ENCODE measurements at places on chromosomes 7 and 10. TPM values are rescaled to one million over a fixed set of nuclear protein-coding genes. Genes with fewer than 3 reads are reported as not detected.

GRCh38 chr10:63429281-63429680 is 36.5 kb downstream of the JMJD1C start:
- no peak for DNase-seq

DNA sequence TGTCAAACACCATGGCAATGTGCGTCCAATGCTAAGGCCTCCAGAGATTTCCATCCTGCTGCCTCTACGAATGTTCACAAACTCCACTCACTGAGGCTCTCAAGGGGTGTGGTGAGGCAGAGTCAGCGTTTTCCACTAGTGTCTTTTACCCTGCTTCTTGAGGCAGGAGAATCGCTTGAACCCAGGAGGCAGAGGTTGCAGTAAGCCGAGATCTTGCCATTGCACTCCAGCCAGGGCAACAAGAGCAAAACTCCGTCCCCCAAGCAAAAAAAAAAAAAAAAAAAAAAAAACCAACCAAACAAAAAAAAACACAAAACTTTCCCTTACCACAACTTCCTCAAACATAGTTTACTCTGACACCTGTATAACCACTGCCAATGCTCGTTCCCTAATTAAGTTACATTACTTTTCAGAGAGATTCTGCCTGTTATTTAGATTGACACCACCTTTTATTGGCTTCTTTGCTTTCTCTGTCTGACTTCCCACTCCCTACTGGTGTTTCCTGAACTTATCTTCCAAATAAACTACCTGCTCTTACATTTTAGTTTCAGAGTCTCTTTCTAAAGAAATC is 102.1 kb upstream of the ZNF746 start:
- no peak for DNase-seq

GRCh38 chr7:66076462-66077329 is 1.1 kb downstream of the ASL start:
- no peak for DNase-seq

GRCh38 chr7:140060788-140061606 is 1.8 kb downstream of the PARP12 start:
- DNase-seq, result no peak

The OPN1SW gene
- not detected for total RNA-seq

GRCh38 chr7:157910446-157910845 is 573.6 kb downstream of the DNAJB6 start:
- DNase-seq, result no peak

DNA sequence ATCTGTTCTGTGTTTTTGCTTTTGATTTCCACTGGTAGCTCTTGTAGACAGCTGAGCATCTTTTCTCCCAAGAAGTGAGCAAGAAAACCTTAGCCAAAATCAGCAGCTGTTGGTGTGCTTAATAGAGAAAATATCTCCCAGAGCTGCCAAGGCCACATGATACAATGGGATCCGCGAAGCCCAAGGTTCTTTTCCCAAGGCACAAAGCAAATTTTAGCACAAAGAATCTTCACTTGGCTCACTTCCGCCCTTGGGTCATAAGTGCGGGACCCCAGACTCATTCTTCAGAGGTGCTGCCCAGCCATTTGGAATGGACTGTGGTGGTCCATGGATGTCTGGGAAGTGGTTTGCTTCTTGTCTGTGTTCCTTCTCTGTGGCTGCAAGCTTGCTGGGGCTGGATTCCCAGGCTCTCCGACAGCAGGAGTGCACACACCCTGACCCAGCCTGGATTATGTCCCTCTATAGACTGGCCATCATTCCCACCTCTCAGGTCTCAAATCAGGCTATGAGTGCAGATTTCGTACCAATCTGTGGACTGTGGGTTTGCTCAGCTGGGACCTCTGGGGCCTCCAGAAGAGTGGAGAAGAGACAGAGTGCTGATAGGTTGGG is 93.0 kb upstream of the TMEM72 start:
- no peak for DNase-seq

DNA sequence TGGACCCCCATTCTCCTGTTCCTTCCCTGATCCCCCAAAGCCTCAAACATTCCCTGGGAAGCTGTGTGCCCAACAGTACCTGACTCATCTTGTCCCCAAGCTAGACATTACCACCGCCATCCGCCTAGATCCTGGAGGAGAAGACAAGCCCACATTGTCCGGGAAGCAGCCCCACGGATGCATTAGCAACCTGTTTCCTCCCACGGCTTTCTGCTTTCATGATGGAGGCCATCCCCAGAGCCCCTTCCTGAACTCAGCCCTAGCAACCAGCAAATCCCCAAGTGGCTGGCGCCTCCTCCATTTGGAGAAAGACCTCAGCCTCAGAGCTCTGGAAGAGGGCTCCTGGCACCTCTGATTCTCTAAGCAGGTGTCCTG is 2.3 kb upstream of the SLC29A3 start:
- no peak for DNase-seq

DNA sequence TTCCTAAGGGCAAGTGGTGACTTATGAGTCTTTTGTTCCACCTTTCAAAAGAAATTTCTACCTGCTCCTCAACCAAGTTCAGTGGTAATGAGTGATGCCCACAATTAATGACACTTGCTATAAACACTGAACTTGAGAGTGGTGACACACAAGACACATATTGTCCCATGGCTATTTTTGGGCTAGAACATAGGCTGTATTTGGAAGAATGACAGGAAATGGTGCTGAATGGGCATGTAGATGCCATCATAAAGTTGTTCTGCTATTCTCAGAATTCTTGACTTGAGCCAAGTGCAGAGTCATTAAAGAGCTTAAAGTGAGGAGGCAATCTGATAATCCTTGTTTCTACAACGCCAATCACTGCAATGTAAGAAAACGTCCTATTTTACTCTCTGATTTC is 313.3 kb downstream of the AGMO start:
- DNase-seq, result no peak

GRCh38 chr10:4459531-4459930 is 366.5 kb upstream of the AKR1E2 start:
- no peak for DNase-seq

The LDB3 gene
- 0.03 TPM for total RNA-seq

DNA sequence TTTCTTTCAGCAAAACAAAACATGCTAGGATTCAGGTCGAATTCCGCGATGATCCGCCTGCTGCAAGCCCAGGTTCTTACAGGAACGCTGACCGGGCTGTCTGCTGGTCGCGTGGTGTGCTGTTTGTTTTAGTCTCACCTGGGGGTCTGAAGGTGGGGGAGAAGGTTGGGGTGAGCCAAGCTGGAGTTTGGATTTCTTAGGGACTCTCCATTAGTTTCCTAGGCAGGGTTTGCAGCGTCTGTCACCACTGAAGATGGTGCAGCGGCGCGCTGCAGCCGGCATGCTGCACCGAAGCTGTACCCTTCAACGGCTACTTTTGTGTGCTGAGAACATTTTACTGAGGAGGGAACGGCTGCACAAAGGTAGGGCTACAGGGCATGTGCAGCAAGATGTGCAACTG is 48.7 kb downstream of the GCC1 start:
- DNase-seq, result no peak

- DNase-seq, result peak; percentile 88
Observed at GRCh38 chr10:22825841-22826240, 102.0 kb upstream of the ARMC3 start.

The RAMP3 gene
- not detected for total RNA-seq

GRCh38 chr7:24763303-24763901 is 6.1 kb upstream of the GSDME start:
- no peak for DNase-seq

- no peak for DNase-seq
Observed at GRCh38 chr10:25036381-25036780, 20.0 kb downstream of the THNSL1 start.

DNA sequence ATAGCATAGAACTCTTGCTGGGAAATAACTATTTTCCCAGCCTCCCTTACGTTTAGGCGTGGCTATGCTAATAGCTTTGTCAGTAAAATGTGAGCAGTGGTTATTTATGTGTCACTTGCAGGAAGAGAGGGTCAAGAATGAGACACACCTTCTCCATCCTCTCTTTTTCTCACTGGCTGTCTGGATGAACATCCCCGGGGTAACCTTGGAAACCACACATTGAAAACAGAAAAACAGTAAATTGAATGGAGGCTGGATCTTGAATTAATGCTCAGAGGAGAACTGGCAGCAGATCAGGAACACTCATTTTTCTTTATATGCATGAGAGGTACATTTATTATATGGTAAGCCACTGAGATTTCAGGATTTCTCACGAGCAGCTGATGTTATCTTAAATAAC is 127.6 kb downstream of the DNAJB9 start:
- no peak for DNase-seq

The LHFPL3 gene
- total RNA-seq, result not detected

- DNase-seq, result peak; percentile 64
Observed at GRCh38 chr10:91901784-91902677, 7.3 kb downstream of the FGFBP3 start.

The ELFN1 gene
- not detected for total RNA-seq

DNA sequence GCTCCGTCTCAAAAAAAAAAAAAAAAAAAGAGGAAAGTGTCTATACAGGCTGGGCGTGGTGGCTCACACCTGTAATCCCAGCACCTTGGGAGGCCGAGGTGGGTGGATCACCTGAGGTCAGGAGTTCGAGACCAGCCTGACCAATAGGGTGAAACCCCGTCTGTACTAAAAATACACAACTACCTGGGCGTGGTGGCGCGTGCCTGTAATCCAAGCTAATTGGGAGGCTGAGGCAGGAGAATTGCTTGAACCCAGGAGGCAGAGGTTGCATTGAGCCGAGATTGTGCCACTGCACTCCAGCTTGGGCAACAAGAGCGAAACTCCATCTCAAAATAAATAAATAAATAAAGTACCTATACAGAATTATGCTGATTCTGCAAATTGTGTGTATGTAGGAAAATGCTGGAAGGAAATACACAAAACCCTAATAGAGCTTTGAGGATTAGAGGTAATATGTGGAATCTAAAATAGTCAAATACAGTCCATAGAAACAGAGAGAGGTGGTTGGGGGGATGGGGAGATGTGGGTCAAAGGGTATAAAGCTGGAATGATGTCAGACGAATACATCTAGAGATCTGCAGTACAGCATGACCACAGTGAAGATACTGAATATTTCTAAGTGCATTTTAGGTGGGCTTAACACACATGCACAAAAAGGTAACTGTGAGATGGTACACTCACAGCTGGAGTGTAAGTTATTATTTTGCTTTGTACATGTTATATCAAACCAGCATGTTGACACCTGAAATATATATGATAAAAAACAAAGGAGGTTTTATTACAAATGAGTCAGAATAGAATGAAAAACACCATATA is 174.5 kb upstream of the KLF14 start:
- DNase-seq, result no peak

GRCh38 chr10:11141571-11142091 is 124.0 kb downstream of the CELF2 start:
- DNase-seq, result no peak

DNA sequence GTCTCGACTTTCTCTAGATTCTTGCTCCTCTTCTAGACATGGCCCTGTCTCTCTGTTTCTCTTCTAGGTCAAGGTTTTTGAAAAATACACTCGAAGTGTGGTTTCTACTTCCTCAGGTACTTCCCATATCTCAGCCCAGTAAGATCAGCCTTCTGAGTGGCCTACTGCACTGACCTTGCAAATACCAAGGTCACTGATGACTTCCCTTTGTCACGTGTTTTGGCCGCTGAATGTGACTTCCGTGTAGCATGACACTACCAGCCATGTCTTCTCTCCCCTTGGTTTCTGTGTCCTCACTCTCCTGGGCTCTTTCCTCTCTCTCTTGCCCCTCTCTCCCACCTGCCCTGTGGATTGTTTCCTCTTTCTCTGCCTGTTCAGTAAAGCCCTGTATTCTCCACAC is 7.9 kb upstream of the WIPF3 start:
- no peak for DNase-seq

The MMD2 gene
- total RNA-seq, result not detected

- no peak for DNase-seq
Observed at GRCh38 chr10:71611131-71611530, 108.4 kb downstream of the C10orf105 start.

DNA sequence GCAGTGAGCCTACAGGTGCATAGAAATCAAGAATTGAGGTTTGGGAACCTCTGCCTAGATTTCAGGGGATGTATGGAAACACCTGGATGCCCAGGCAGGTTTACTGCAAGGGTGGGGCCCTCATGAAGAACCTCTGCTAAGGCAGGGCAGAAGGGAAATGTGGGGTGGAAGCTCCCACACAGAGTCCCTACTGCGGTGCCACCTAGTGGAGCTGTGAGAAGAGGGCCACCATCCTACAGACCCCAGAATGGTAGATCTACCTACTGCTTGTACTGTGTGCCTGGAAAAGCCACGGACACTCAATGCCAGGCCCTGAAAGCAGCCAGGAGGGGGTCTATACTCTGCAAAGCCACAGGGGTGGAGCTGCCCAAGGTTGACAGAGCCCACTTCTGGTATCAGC is 533.5 kb downstream of the GPAM start:
- DNase-seq, result no peak

The CCAR1 gene
- total RNA-seq, result 18.3 TPM

The PSD gene
- 0.78 TPM for total RNA-seq

All from Caki2 (cell line).